ENCODE measurements at places on chromosomes 6 and 20. TPM values are rescaled to one million over a fixed set of nuclear protein-coding genes. Genes with fewer than 3 reads are reported as not detected.

GRCh38 chr6:110485491-110485890 is 9.1 kb upstream of the SLC22A16 start:
- no peaks in the 10 kb centered on the region for H3K36me3 ChIP-seq
- DNase-seq = peak; percentile 53
- no peaks in the 10 kb centered on the region for H3K27me3 ChIP-seq
- H3K4me3 ChIP-seq = no peak overlapping the region
- no peak overlapping the region for H3K27ac ChIP-seq

- H3K4me3 ChIP-seq = no peak overlapping the region
- DNase-seq = no peak
- peaks cover 17% of the 10 kb centered on the region for H3K4me1 ChIP-seq
- H3K27me3 ChIP-seq = no peaks in the 10 kb centered on the region
These were observed 116.7 kb upstream of the FAM184A start for GRCh38 chr6:119195204-119195603.

DNA sequence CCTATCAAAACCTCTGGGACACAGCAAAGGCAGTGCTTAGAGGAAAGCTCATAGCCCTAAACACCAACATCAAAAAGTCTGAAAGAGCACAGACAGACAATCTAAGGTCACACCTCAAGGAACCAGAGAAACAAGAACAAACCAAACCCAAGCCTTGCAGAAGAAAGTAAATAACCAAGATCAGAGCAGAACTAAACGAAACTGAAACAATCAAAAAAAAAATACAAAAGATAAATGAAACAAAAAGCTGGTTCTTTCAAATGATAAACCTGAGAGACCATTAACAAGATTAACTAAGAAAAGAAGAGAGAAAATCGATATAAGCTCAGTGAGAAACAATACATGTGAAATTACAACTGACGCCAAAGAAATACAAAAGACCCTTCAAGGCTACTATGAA is 34.8 kb upstream of the RUNX2 start:
- H3K36me3 ChIP-seq = no peaks in the 10 kb centered on the region
- no peaks in the 10 kb centered on the region for H3K27me3 ChIP-seq
- no peak overlapping the region for H3K27ac ChIP-seq
- H3K4me1 ChIP-seq = no peaks in the 10 kb centered on the region

DNA sequence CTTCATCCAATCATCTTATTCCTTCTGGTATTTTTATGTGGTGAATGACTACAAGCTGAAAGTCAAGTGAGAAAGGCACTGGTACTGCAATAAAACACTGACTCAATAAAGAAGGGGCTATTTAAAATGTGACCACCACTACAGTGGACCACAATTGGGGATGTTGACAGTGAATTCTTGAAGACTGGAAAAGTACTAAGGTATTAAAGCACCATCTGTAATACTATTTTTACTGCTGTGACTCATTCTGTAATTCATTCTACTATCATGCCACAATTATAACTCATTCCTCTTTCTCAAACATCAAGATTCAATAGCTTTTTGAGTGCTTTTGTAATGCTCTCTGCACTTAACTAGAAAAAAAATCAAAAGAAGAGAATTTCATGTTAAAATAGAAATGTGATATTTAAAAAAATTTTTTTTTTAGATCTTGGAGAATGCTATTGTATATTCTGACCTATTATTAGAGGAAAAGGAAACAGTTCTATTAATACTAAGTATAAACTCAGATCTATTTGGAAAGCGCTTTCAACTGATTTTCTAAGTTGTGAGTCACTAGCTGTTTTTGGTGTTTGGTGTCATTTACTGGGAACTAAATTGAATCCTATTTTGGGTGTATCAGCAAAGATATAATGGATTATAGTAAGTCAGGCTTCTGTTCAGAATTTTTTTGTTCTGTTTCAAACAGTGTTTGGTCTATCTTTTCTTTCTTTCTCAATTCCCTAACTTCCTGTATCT is 104.7 kb upstream of the TMEM170B start:
- H3K27ac ChIP-seq = peak overlapping the region; percentile 70
- no peak for DNase-seq

DNA sequence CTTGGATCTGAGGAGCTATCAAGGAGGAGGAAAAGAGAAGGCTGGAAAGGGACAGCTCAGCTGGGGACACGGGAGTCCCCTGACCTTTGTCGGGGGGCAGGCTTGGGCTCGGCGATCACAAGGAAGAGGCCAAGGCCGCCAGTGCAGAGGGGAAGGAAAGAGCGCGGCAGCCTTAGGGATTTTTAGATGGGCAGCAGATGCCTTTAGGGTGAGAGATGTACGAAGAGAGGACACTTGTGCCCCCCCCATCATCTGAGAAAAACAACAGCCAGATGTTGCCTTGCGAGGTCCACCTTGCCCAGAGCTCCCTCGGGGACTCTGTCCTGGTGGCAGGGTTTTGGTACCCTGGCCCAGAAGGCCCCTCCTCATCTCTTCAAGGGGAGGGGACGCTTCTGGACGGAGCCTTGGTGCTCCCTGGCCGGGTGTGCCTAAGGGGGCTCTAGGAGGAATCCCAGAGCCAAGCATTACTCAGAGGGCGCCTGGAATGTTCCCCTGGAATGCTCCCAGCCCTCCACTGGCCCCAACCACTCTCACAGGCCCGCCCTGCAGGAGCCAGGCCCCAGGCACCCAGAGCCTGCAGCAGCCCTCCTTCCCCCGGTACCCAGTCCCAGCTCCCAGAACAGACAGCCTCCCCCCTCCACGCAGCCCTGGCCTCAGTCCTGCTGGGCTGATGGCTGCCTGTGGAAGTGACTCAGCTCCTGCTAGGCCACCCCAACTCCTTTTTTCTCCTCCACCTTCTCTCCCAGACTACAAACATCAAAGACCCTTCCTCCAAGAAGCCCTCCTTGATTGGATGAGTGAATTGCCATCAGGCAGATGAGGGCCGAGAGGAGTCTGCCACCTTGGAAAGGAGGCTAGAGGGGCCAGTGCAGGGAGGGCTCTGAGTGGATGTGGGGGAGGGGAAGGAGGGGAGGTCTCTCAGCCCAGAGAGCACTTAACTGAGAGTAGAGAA is 1.8 kb downstream of the ADAM33 start:
- DNase-seq = no peak
- H3K4me1 ChIP-seq = peaks cover 70% of the 10 kb centered on the region
- peak overlapping the region; percentile 88 for H3K27ac ChIP-seq
- no peaks in the 10 kb centered on the region for H3K27me3 ChIP-seq

DNA sequence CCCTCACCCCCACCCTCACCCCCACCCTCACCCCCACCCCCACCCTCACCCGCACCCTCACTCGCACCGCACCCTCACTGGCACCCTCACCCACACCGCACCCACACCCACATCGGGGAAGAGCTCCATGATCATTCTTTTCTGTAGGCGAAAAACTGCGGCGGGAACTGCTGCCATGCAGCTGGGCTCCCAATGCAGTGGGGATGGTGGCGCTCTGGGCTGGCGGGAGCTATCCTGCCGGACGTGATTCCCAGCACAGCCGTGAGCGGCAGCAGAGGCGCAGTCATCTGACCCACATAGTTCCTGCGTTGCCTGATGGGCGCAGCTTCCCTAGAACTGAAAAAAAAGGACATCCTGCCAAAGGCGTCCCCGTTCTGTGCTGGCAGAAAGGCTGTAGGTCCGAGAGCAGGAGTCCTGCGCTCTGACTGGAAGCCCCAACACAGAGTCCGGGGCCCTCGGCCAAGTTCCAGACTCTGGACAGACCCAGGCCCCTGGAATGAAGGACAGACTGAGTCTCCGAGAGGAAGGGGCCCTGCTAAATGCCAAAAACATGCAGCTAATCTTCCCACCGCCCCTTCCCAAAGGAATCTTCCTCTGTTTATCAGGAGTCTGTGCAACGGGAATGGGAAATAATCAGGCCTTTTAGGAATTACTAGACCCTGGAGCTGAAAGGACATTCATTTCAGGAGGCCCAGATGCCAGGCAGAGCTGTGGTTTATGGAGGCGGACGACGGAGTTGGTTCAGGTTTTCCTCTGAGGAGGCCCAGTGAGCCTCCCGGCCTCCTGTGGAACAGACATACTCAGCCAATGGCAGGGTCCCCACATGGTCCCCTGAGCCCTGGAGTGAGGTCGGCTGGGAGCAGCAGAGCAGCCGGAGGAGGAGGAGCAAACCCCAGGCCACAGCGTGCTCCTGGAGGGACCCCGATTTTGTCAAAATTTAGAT is 14.1 kb upstream of the TCFL5 start:
- no peak overlapping the region for H3K4me3 ChIP-seq
- H3K27me3 ChIP-seq = no peaks in the 10 kb centered on the region
- peaks cover 33% of the 10 kb centered on the region for H3K4me1 ChIP-seq
- H3K27ac ChIP-seq = peak overlapping the region; percentile 78
- H3K36me3 ChIP-seq = peaks cover 18% of the 10 kb centered on the region

- peaks cover 29% of the 10 kb centered on the region for H3K4me1 ChIP-seq
- peak overlapping the region; percentile 69 for H3K27ac ChIP-seq
- peak overlapping the region; percentile 50 for H3K4me3 ChIP-seq
- no peaks in the 10 kb centered on the region for H3K27me3 ChIP-seq
- H3K36me3 ChIP-seq = no peaks in the 10 kb centered on the region
These were observed 125.8 kb downstream of the MRPL14 start for GRCh38 chr6:44001318-44002066.

DNA sequence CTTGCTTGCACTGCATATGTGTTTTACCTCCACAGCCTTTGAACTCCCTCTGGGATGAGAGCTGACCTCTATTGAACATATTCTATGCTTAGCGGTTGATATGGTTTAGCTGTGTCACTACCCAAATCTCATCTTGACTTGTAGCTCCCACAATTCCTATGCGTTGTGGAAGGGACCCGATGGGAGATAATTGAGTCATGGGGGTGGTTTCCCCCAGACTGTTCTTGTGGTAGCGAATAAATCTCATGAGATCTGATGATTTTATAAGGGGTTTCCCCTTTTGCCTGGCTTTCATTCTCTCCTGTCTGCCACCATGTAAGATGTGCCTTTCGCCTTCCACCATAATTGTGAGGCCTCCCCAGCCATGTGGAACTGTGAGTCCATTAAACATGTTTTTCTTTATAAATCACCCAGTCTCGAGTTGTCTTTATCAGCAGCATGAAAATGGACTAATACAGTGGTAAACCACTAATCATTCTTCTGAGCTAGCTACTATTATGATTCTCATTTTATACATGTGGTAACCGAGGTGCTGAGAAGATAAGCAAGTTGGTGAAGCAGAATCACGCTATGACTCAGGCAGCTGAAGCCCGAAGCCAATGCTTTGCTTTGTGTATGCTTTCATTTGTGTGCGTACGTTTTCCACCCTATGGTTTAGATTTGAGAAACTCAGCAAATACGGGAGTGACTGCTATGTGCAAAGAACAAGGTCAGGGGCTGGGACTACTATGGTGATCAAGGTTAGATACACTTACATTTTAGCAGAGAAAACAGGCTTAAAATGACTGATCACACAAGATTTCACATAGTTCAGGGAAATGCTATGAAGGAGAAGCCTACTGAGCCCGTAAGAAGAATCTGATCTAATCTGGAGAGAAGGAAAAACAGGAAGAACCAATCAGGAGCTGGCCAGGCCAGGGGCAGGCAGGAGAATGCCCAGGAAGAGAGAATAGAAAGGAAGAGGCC is 363.5 kb downstream of the ESR1 start:
- H3K4me3 ChIP-seq = no peak overlapping the region
- H3K4me1 ChIP-seq = peaks cover 8% of the 10 kb centered on the region
- DNase-seq = no peak
- H3K36me3 ChIP-seq = peaks cover 58% of the 10 kb centered on the region

DNA sequence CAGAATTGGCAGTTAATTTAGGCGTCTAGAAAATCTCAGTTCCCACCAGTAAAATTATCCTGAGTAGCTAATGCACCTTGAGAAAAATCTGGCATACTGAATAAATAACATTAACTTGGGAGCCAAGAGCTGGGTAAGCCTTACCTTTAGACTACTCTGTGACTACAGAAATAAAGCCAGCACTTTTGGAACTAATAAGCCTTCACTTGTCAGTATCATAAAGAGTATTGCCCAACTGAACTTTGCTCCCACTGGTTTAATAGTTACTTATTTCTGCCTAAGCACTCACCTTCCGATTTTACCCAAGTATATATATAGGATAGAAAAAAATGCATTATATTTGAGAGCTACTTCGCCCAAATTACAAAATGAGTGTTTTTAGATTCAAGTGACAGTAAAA is 10.7 kb downstream of the FAM8A1 start:
- no peak for DNase-seq
- H3K4me3 ChIP-seq = no peak overlapping the region
- H3K4me1 ChIP-seq = no peaks in the 10 kb centered on the region
- no peak overlapping the region for H3K27ac ChIP-seq

DNA sequence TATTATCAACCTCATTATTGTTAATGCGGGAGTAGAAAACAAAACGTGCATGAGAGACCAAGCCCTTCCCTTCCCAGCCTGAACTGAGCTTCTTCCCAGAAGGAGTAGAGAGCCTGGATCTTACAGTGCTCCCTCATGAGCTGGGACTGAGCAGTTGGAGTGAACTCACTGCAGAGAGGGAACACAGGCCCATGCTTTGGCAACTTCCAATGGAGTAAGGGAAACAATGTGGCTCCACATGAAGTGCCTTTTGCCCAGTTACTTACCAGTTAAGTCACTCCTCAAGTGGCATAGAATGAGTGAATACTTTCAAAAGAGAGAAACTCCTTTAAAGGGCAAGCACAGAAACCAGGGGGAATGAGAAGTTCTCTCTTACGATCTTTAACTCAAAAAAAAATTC is 12.4 kb downstream of the FHL5 start:
- H3K4me1 ChIP-seq = no peaks in the 10 kb centered on the region
- H3K4me3 ChIP-seq = no peak overlapping the region

GRCh38 chr20:47781632-47782031 is 3.6 kb downstream of the SULF2 start:
- no peak overlapping the region for H3K27ac ChIP-seq
- no peak overlapping the region for H3K4me3 ChIP-seq
- H3K4me1 ChIP-seq = peaks cover 25% of the 10 kb centered on the region
- no peaks in the 10 kb centered on the region for H3K36me3 ChIP-seq

GRCh38 chr20:44600758-44601201 is 18.4 kb downstream of the PKIG start:
- H3K27ac ChIP-seq = peak overlapping the region; percentile 91
- H3K4me3 ChIP-seq = no peak overlapping the region
- DNase-seq = no peak
- H3K4me1 ChIP-seq = peaks cover 91% of the 10 kb centered on the region
- no peaks in the 10 kb centered on the region for H3K36me3 ChIP-seq
- no peaks in the 10 kb centered on the region for H3K27me3 ChIP-seq

DNA sequence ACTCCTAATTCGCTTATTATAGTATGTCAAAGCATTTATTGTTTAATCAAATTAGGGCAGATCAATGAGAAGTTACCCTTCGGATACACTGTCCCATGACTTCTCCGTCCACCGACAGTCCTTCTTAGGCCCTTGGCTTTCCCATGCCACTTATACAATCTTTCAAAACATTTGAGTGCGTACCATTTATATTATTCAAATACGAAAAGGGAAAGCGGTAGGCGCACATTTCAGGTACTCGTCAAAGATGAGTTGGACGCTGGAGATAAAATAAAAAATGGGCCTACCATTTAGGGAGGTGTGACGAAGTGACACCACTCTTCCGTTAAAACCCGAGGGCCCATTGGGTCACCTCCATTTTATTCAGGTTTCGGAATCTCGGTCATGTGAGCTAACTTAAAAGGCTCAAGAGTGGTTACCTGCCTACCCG is 542 bp upstream of the AFG1L start:
- H3K4me3 ChIP-seq = peak overlapping the region; percentile 98
- H3K27ac ChIP-seq = peak overlapping the region; percentile 92
- H3K36me3 ChIP-seq = no peaks in the 10 kb centered on the region
- H3K27me3 ChIP-seq = no peaks in the 10 kb centered on the region

GPLD1 gene
- total RNA-seq = 4.2 TPM

TMEM200A gene
- total RNA-seq = 0.65 TPM
